ENCODE measurements at places on chromosomes 3 and 15.

DNA sequence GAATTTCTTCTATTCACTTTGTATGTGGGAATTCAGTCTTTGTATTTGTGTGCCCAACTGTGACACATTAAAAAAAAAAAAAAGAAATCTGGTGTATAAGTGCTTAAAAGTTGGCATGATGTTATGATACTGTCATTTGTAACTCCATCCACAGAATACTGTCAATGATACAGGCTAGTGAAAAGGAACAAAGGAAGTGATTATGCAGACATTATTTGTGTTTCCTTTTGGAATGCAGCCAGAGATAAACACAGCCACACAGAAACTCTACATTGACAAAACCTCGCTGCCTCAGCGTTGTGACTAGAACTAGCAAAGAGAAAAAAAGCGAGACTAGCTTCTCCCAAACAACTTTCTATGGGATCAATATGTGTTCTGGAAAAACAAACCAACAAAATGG is 519.2 kb upstream of the AGTR1 start:
- DNase-seq: no peak

DNA sequence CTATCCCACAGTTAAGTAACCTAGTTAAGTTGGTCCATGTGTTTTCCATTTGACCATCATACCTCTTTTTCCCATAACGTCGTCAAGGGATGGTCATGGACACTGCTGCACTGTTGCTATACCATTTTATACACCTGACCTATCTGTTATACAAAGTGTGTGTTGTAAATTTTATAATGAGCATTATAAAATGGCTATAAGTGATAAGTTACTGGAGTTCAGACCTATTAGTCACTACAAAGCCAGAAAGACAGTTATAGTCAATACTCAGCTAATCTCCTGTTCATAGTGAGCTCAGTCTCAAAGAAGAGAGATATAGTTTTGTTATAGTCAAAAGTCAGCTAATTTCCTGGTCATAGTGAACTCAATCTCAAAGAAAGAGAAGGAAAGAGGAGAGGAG is 18.9 kb upstream of the CTNNB1 start:
- DNase-seq: no peak

- DNase-seq: peak; percentile 81
Observed at GRCh38 chr3:111539351-111540331, 2.4 kb upstream of the CD96 start.

GRCh38 chr3:11305509-11305908 is 33.3 kb downstream of the ATG7 start:
- no peak for DNase-seq

GRCh38 chr15:40357246-40357645 is 773 bp upstream of the DISP2 start:
- DNase-seq: no peak

DNA sequence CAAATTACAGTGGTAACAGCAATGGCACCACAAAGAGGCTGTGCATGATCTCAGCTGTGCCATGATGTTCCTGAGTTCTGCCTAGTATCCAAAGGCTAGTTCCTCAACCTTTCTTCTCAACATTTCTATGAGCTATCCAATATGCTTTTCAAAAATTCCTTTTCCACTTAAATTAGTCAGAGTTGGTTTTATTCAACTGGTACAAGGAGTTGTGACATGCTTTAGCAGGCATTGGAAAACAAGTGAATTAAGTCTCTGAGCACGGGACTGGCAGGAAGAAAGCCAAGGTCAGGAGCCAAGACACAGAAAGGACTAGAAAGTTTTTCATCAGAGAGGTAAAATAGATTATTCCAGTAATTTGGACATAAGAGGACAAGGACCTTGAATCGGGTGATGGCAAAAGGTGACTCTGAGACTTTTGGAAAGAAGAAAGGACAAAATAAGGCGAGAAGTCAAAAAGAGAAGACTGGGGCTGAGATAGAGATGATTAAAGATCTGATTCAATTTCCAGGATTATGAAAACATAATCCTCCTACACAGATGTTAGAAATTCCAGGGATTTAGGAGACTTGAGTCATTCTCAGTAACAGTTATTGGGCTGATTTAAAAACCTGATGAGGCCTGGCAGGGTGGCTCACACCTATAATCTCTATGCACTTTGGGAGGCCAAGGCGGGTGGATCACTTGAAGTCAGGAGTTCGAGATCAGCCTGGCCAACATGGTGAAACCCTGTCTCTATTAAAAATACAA is 36.1 kb downstream of the PBRM1 start:
- DNase-seq: no peak

GRCh38 chr3:153442799-153443487 is 280.9 kb downstream of the RAP2B start:
- DNase-seq: no peak

GRCh38 chr15:67468416-67468815 is 52.5 kb upstream of the C15orf61 start:
- no peak for DNase-seq

- DNase-seq: no peak
Observed at GRCh38 chr3:46233194-46233593, 9.1 kb upstream of the CCR3 start.

DNA sequence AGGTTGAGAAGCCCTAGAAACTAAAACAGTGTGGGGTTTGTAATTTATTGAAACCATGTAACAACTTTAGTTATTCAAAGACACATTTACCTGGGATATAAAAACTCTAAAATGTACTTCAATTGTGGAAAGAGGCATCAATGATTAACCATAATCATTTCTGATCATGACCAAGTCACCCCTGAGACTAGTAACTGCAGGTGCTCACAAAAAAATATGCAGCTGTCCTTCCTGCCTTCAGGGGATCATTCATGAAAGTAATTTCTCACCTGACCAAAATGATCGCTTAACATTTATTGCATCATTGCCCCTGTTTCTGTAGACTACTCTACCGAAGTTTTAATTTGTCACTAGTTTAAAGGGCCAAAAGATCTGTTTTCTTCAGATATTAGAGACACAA is 9.0 kb downstream of the ACP3 start:
- no peak for DNase-seq

DNA sequence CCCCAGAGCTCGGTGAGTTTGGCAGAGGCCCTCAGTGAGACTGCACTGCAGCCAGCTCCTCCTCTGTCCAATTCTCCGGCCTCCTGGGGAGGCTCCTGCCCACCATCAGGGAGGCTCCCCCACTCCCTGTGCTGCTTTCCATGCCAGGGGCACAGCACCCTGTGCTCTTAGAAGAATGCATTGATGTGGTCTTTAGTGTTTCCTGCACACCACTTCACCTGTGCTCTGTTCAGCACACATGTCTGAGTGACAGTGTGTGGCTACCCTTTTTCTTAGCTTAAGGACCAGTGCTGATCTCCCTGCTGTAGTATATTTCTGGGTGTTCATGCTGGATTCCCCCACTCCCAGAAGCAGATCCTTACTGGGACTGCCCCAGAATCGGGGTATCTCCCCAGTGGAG is 36.2 kb upstream of the PRR20G start:
- DNase-seq: no peak

- DNase-seq: no peak
Observed at GRCh38 chr3:12472796-12473195, 11.5 kb upstream of the TSEN2 start.

- no peak for DNase-seq
Observed at GRCh38 chr3:152254041-152254440, 14.7 kb upstream of the MBNL1 start.

- DNase-seq: peak; percentile 78
Observed at GRCh38 chr15:78012643-78013077, 64.9 kb downstream of the TBC1D2B start.

- no peak for DNase-seq
Observed at GRCh38 chr3:63492464-63492863, 160.0 kb upstream of the SNTN start.

- peak; percentile 8 for DNase-seq
Observed at GRCh38 chr15:37880009-37880834, 54.2 kb upstream of the TMCO5A start.

DNA sequence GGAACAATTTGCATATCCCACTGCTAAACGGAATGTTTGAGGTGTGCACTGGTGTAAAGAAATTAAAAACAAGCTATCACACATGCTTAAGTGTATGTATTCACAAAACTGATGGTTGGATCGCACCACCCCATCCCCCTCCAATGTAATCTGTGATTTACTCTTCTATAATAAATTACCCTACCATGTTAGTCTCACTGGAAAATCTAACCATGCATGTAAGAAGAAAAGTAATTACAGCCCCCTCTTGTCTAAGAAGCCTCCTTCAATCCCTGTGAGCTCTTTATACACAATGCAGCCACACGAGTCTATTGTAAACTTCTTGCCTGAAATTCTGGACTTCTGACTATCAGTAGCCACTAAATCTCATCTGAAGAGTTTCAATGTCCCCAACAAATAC is 173.6 kb downstream of the ZBTB20 start:
- DNase-seq: no peak

- DNase-seq: no peak
Observed at GRCh38 chr3:184618811-184619210, 57.2 kb downstream of the EPHB3 start.

DNA sequence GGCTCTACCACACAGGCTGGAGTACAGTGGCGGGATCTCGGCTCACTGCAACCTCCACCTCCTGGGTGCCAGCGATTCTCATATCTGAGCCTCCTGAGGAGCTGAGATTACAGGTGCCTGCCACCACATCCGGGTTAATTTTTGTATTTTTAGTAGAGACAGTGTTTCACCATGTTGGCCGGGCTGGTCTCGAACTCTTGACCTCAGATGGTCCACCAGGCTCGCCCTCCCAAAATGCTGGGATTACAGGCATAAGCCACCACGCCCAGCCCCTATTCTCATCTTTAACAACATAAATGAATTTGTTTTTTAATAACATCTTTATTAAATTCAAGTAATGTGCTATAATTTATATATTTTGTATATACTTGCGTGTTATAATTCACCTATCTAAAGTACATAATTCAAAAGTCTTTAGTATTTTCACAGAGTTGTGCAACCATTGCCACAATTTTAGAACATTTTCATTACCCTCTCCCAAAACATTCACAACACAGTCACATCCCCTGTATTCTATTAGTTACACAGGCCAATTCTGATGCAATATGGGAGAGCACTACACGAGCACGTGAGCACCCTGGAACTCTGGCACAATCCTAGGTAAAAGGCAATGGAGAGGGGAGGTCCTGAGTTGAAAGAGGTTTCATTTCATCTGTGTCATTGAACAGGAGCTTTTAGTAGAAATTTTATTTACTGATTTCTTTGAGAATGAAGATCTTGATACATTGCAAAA is 21.2 kb upstream of the MTMR14 start:
- DNase-seq: no peak

Data from HuH-7 (cell line).